ENCODE measurements at places on chromosomes 5 and 9.

GRCh38 chr5:57267805-57268204, 93.9 kb downstream of the GPBP1 start:
- DNase-seq = no peak

- no peak for DNase-seq
Observed at GRCh38 chr9:136542241-136543040, 3.4 kb downstream of the NOTCH1 start.

DNA sequence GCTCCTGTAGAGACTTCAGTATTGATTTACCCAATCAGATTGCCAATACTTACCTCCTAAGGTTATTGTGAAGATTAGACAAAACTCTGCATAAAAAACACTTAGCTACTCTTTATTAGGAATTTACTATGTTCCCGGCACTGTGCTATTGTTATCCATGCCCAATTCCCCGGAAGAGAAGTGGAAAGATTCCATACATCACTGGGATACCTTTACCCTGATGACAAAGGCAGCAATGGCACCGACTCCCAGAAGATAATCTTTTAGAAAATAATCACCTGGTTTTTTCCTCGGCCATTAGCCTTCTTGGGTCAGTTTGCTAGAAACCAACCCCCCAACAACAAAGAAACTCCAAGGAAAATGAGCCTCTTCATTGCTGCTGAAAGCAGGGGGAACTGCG, 226.0 kb downstream of the SNX18 start:
- no peak for DNase-seq

- DNase-seq = no peak
Observed at GRCh38 chr5:138611678-138612218, 36.5 kb upstream of the HSPA9 start.

DNA sequence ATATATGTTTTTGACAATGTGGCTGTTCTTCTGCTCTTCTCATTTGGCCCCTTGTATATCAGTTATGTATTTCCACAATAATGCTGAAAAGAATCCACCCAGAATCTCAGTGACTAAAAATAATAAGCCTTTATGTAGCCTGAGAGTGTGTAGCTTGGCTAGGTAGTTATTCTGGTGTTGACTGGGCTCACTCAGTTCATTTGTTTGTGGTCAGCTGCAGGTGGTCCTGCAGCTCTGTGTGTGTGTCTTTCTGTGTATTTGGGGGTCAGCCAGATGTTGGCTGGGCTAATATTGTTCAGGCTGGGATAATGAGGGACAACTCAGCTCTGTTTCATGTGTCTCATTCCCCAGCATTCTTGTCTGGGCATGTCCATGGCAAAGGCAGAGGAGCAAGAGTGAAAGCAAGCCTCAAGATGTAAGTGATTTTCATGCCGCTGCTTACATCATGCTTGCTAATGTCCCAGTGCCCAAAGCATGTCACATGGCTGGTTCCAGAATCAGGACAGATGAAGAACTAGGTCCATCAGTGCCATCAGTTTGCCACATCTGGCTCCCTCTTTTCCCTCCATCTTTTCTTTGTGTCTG, 162.8 kb downstream of the KCTD16 start:
- no peak for DNase-seq

DNA sequence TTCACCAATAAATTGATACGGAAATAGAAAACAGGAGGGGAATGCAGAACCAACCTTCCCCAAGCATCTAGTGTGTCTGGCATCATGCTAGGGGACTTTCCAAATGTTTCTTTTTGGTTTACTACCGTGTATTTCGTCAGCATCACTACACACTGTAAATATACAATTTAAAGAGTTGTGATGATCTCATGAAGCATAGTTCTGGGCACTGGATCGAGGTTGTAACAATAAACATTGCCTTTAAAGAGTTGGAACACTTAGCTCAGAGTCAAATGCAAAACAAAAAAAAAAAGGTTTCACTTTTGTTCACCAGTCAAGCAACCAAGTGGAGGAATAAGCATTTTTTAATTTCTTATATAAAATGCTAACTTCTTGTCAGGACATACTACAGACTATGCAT, 2.9 kb upstream of the SCAI start:
- DNase-seq = no peak

DNA sequence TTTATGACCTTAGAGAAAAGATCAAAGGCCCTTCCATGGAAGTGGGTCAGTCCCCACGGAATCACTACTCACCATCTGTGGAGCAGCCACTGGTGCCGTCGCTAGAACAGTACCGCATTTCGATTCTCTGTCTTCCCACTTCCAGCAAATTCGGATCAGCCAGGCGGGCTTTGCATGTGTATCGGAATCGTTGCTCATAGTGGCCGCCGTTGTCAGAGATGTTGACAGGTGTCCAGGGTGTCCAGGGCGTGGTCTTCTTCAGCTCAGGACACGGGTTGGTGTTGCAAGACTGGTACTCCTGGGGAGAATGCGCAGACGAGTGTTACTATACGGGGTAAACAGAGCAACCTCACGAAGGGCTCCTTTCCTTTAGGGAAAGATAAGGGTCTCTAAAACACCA, 479.5 kb downstream of the SEMA5A start:
- DNase-seq = no peak

- DNase-seq = no peak
Observed at GRCh38 chr9:15416880-15417279, 5.8 kb upstream of the SNAPC3 start.

GRCh38 chr9:124251605-124252378, 6.0 kb upstream of the NEK6 start:
- peak; percentile 76 for DNase-seq

GRCh38 chr5:139105621-139106071, 92.5 kb downstream of the SIL1 start:
- DNase-seq = peak; percentile 56

- no peak for DNase-seq
Observed at GRCh38 chr5:8689773-8690172, 820.8 kb downstream of the MTRR start.

- peak; percentile 83 for DNase-seq
Observed at GRCh38 chr9:110880189-110880588, 158.1 kb downstream of the LPAR1 start.

- DNase-seq = no peak
Observed at GRCh38 chr9:71690689-71691435, 77.5 kb downstream of the CEMIP2 start.

- DNase-seq = no peak
Observed at GRCh38 chr5:17625686-17626085, 6.2 kb upstream of the TAF11L13 start.

DNA sequence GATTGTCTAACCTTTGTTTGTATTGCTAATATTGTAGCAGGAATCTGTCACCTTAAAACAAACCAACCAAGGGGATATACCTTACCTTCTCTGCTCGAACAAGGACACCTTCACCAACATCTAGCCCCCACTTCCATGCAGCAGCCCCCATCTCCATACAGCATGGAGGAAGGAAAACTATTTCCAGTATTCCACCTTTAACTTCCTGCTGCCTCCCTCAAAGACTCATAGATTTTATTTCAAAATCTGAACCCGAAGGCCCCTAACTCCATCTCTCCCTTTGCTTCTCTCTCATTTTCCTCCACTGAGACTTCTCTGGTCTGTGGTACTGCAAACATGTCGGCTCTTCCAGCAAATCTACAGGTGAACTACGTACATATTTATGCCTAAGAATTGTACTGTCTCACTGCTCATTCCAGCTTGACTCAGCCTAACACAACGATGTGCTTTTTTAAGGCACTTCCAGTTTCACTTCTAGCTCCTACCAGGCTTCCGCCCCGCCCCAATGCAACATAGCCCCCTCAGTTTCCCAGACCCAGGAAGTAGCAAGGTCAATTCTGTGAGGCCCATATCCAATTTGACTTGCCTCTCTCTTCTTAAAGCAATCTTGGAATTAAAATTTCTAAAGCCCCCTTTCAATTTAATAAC, 70.7 kb upstream of the RNF38 start:
- peak; percentile 67 for DNase-seq

DNA sequence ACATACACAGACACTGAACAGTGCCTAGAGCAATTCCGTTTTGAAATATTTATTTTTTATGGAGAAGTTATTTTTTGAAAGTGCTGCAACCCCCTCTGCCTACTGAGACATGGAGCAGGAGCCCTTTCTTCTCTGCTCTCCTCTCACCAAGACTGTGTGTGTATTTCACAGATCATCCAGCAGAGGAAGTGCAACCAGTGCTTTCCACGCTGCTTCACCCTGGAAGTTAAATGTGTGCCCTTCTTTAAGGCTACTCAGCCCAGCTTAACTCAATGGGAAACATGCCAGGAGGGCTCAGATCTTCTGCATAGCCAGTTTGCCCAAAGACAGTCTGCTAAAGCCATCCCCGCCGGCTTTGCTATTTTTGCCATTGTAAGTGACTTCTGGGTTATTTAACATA, 606.3 kb downstream of the TLE1 start:
- no peak for DNase-seq

DNA sequence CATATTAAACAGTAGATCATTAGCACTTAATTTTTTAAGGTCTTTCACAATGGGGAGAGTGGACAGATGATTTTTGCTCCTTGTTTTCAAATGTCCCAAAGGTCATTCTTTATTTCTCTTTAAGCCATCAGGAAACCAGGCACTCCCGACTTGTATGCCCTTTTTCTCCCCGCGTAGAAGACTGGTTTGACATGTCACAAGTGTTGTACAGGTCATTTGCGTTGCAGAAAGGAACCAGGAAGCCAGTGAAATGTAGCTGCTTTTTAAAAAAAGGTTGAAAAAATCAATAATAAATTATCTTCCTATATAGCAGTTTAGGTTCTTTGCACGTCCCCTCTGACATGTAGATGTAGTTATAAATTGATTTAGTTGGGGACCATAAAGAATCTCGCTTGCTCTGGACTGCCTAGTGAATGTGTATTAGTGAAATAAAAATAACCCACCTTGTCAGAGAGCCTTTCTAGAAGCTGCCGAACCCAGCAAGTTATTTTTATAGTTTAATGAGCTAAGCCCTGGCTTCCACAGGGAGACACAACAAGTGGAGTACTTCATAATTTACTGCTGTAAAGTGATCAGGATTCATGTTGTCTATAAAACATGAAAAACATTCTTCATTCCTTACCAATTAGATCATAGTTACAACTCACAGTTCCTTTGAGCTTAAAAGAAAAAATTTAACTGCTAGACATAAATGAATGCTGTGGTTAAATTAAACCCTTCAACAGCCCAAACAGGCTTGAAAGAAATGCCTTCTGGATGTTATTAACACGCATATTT, 404.6 kb downstream of the CSNK1G3 start:
- peak; percentile 38 for DNase-seq

GRCh38 chr9:78368236-78368635, 71.3 kb downstream of the PSAT1 start:
- DNase-seq = no peak

- no peak for DNase-seq
Observed at GRCh38 chr5:114007678-114008077, 354.2 kb upstream of the KCNN2 start.

- DNase-seq = no peak
Observed at GRCh38 chr5:103441523-103441922, 121.1 kb downstream of the NUDT12 start.

- no peak for DNase-seq
Observed at GRCh38 chr9:124022201-124023121, 10.9 kb downstream of the LHX2 start.

- no peak for DNase-seq
Observed at GRCh38 chr5:169325273-169325672, 24.3 kb upstream of the SLIT3 start.

DNA sequence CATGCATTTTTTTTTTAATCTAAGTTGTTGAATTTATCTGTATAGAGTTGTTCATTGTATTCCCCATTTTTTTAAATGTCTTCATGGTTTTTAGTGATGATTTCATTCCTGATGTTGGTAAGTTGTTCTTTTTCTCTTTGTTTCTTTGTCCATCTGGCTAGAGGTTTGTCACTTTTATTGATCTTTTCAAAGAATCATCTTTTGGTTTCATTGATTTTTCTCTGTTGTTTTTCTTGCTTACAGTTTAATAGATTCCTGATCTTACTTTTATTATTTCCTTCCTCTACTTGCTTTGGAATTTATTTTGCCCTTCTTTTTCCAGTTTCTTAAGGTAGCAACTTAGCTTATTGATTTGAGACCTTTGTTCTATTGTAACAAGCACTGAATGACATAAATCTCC, 114.2 kb downstream of the AOPEP start:
- DNase-seq = no peak

- no peak for DNase-seq
Observed at GRCh38 chr5:33048315-33048714, 337.2 kb downstream of the NPR3 start.

GRCh38 chr9:37061768-37062167, 27.7 kb upstream of the PAX5 start:
- DNase-seq = no peak

DNA sequence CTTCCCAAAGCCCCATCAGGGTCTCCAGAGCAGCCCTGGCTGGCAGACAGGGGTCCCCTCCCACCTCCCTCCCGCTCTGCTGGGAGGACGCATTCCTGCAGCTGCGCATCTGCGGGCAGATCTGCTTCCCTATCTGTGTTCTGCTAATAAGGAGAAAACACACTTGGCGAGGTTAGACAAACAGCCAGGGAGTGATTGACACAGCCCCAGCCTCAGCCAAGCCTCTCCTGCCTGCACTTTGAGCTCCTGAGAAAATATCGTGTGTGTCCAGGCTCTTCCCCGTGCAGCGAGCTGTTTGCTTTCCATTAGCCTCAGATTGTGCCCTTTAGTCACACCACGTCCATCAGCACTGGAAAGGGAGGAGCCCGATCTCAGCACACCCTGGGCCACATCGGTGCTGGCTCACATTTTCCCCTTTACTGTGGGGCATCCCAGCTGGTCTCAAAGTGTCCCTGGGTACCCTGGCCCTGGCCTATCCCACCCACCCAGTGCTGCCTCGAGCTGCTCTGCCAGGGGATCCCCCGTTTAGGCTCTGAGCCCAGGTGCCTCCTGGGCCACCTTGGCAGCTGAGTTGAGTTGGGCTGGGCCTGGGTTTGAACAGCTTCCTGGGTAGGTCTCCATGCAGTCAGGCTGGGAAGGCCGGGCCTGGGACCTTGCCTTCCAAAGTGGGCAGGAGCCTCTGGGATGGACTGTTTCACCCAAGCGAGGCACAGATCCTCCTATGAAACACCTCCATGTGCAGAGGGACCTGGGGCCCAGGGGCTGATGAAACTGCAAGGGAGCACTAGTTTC, 61.1 kb downstream of the BARX1 start:
- DNase-seq = no peak

GRCh38 chr9:8750639-8751051, 951.1 kb upstream of the DMAC1 start:
- DNase-seq = peak; percentile 80

GRCh38 chr9:557601-558201, 283.8 kb upstream of the DMRT1 start:
- no peak for DNase-seq

DNA sequence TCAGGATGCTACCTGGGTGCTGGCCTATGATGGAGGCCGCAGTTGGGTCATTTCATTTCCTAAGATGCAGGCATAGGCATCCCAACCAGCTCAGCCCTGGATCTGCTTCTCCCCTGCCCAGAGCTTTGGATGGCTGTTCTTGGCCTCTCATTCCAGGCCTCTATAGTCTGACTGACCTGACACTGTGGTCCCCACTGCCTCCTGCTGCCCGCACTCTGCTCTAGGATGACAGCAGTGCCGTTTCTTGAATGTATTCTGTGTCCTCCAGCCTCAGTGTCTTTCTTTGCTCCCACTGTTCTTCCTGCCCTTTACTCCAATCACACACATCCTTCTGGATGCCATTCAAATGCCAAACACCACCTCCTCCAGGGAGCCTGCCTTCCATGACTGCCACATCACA, 235.7 kb downstream of the HSPA4 start:
- peak; percentile 32 for DNase-seq
